ENCODE measurements at places on chromosomes 5 and 9. TPM values are rescaled to one million over a fixed set of nuclear protein-coding genes. Genes with fewer than 3 reads are reported as not detected.

The TSSK1B gene
- total RNA-seq: not detected

The FGF1 gene
- not detected for total RNA-seq

DNA sequence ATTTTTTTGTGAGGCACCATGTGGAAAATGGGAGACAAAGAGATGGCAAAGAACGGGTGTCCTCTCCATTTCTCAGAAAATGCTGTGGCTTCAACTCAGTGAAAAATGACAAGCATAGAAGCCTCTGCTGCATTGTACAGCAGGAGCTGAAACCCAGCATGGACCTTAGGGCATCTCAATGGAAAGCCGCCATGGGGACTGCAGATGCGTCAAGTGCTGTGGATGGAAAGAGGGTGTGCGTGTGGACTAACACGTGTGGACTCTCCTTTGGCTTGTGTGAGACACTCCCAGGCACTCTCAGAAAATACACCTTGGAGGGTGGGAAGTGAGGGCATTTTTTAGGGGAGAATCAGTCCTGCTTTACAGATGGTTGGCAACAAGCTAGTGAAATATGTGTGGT, 2.2 kb upstream of the GLRX start:
- peak overlapping the region; percentile 88 for H3K27ac ChIP-seq
- peaks cover 9% of the 10 kb centered on the region for H3K36me3 ChIP-seq
- no peak for DNase-seq
- H3K4me3 ChIP-seq: peak overlapping the region; percentile 91
- H3K4me1 ChIP-seq: peaks cover 55% of the 10 kb centered on the region
- no peaks in the 10 kb centered on the region for H3K27me3 ChIP-seq

The TAF11L10 gene
- not detected for total RNA-seq

The ADAMTSL2 gene
- total RNA-seq: not detected

The CDC25C gene
- 18.4 TPM for total RNA-seq

DNA sequence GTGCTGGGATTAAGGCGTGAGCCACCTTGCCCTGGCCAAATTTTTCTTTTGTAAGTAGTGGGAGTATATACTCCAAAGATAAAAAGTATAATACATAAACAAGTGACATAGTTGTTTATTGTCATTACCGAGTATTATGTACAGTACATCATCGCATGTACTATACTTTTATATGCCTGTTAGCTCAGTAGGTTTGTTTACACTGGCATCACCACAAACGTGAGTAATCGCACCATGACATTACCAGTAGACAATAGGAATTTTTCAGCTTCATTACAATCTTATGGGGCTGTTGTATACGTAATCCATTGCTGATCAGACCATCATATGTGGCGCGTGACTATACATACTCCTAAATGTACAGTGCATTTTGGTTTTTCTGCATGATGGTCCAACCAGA, 9.8 kb downstream of the SECISBP2 start:
- H3K27ac ChIP-seq: no peak overlapping the region
- peaks cover 45% of the 10 kb centered on the region for H3K36me3 ChIP-seq
- H3K4me3 ChIP-seq: no peak overlapping the region
- no peaks in the 10 kb centered on the region for H3K27me3 ChIP-seq
- peaks cover 10% of the 10 kb centered on the region for H3K4me1 ChIP-seq
- no peak for DNase-seq

The ZCCHC7 gene
- total RNA-seq: 21.9 TPM

DNA sequence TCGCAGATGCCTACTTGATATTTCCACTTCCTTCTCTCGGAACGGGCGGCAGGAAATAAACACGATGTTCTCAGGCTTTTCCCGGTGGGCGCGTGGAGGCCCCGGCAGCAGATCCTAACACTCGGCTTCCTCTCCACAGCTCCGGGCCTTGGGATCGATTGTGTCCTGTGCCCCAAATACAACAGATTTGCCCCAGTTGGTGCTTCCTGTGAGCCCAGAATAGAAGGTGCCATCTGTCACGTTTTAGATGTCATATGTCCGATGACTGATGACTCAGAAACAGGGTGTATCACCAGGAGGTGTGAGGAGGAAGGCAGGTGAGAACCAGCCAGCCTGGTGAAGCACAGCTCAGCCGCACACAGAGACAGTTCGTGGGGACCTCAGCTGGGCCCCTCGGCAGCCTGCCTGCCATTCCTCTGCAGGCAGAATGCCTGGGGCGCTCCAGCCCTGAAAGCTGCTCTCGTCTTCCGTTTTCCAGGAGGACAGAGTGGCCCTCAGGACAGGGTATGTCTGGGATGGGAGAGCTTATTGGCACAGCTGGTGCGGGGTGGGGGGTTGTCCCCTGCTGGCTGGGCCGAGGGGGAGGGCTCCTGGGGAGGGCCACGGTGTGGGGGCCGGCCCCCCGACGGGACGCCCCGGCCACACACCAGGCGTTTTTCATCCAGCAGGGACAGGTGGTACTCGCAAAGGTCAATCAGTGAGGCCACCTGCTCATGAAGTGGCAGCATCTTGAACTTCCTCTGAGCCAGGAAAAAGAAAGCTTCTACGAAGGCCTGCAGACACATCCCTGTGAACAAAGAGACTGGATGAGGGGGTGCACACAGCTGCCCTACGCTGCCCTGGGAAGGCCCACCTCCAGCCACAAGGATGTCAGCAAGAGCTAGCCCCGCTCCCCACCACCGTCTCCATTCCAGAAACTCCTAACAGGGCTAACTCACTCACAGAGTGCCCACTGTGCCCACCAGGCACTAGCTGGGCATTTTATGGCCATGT, 171.0 kb downstream of the DAB2IP start:
- H3K27ac ChIP-seq: no peak overlapping the region
- H3K4me3 ChIP-seq: no peak overlapping the region
- no peaks in the 10 kb centered on the region for H3K4me1 ChIP-seq
- no peaks in the 10 kb centered on the region for H3K27me3 ChIP-seq
- no peaks in the 10 kb centered on the region for H3K36me3 ChIP-seq

The TMEM232 gene
- 1.7 TPM for total RNA-seq

- H3K4me3 ChIP-seq: peak within 1 kb of the TSS; percentile 75
- peak; percentile 36 for DNase-seq
- peaks cover 17% of the 10 kb centered on the region for H3K4me1 ChIP-seq
- no peaks in the 10 kb centered on the region for H3K36me3 ChIP-seq
Measured at GRCh38 chr9:86098824-86099700, at the start of gene GOLM1. Gene GOLM1, minus strand, starts transcription at chr9:86099558. Its CDS starts 20,238 bp downstream, at chr9:86079320.

The F2R gene
- total RNA-seq: 35.0 TPM

The GFRA3 gene
- not detected for total RNA-seq

The KCNIP1 gene
- not detected for total RNA-seq

The MLANA gene
- not detected for total RNA-seq

DNA sequence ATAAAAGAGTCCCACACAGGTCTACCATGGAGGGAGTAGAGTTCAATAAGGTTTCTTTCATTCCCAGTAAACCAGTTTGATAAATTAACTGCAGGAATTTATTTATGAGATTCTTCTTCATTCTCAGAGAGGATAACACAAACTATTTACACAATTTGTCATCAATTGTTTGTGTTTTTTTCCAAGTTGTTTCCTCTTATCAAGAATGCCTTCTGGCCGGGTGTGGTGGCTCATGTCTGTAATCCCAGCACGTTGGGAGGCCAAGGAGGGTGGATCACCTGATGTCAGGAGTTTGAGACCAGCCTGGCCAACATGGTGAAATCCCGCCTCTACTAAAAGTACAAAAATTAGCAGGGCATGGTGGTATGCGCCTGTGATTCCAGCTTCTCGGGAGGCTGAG, 216.7 kb downstream of the MLLT3 start:
- peaks cover 27% of the 10 kb centered on the region for H3K36me3 ChIP-seq
- no peak for DNase-seq
- peaks cover 25% of the 10 kb centered on the region for H3K4me1 ChIP-seq
- no peaks in the 10 kb centered on the region for H3K27me3 ChIP-seq
- H3K4me3 ChIP-seq: no peak overlapping the region
- H3K27ac ChIP-seq: no peak overlapping the region

DNA sequence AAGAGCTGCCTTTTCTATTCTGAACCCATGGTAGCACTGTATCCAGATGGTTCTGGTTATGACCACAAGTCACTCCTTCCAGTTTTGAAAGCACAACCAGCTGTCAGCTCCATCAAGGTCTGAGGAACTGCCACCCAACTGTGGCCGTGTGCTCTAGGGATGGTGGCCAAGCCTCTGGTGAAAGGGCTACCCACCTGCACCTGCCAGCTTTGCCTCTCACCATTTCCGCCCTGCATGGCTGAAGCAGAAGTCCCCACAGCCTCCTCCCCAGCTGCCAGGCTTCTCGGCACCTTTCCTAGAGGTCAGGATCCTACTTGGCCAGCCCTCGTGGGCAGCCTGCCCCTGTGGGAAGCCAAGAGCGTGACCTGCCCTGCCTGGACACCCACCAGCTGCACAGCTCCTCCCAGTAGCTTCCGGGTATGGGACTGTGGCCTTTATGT, 16.8 kb downstream of the SEMA5A start:
- no peaks in the 10 kb centered on the region for H3K4me1 ChIP-seq
- H3K36me3 ChIP-seq: no peaks in the 10 kb centered on the region
- DNase-seq: no peak
- no peak overlapping the region for H3K27ac ChIP-seq
- H3K4me3 ChIP-seq: no peak overlapping the region

DNA sequence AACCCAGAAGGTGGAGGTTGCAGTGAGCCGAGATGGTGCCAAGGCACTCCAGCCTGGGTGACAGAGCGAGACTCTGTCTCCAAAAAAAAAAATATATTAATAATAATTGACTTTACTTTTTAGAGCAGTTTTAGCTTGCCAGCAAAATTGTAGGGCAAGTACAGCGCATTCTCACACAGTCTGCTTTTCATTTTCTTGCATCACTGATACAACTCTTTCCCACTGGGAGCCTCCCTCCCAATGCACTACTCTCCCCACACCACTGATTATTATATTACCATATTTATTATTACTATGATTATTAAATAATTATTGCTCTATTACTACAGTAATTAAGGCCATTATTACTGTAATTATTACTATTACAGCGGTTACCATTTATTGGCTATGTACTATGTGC, 212.8 kb downstream of the GNA14 start:
- H3K4me3 ChIP-seq: no peak overlapping the region
- no peak overlapping the region for H3K27ac ChIP-seq
- H3K4me1 ChIP-seq: peaks cover 3% of the 10 kb centered on the region
- H3K36me3 ChIP-seq: no peaks in the 10 kb centered on the region

The PRDM9 gene
- not detected for total RNA-seq

The CATSPER3 gene
- total RNA-seq: 0.55 TPM

The NEUROG1 gene
- not detected for total RNA-seq

- peaks cover 3% of the 10 kb centered on the region for H3K27me3 ChIP-seq
- H3K36me3 ChIP-seq: no peaks in the 10 kb centered on the region
- DNase-seq: no peak
- no peak overlapping the region for H3K27ac ChIP-seq
- no peak overlapping the region for H3K4me3 ChIP-seq
- H3K4me1 ChIP-seq: no peaks in the 10 kb centered on the region
Measured at GRCh38 chr5:57538341-57538955, 55.8 kb upstream of the ACTBL2 start.

DNA sequence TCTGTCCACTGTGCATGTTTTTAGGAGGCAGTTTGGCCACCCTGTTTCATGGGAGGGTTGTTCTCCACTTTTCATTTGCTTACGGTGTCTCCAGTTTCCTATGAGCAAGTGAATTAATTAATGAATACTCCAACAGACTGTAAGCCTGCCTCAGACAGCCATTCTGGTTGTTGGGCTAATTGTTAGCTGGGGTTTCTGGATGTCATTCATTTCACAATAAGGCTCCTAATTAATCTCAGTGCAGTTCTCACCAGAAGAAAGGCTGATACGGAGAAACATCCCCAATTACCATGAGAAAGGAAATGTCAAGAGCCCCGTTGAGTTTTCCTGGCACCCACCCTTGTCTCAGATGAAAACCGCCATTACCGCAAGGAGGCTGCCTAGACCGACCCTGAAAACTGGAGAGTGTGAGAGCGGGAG, 75.8 kb downstream of the MAP1B start:
- no peaks in the 10 kb centered on the region for H3K4me1 ChIP-seq
- no peak overlapping the region for H3K4me3 ChIP-seq
- no peak overlapping the region for H3K27ac ChIP-seq
- no peaks in the 10 kb centered on the region for H3K36me3 ChIP-seq
- peaks cover 70% of the 10 kb centered on the region for H3K27me3 ChIP-seq

All from activated CD4-positive, alpha-beta memory T cell treated with anti-CD3 and anti-CD28 coated beads, Interleukin-2, amount 10 ng/mL, durations not matched to agents 7 days and 5 days (primary cell).